ENCODE measurements at places on chromosomes 4 and X.

DNA sequence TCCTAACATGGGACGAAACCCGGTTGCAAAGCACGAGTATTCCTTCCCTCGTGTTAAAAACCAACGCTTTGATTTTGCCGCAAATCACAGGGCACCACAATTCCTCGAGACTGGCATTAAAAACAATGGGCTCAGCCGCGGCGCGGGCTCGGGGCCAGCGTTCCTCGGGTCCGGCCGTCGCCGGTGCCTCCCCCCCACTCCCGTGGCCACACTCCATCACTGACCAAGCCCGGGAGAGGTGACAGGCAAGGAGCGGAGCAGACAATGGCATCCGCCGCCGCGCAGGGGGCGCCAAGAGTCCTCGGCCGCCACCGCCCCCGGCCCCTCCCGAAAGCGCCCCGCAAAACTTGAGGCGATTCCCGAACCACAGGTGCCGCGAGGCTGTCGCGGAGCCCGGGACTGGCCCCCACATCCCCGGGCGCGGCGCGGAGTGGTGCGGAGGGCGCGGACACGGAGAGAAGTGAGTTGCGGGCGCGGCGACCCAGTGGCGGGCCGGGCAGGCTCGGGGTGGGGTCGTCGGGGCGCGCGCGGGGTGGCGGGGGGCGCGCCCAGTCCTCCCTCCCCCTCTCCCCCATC is 445 bp downstream of the AP1S2 start:
- DNase-seq, result peak; percentile 61
- peak overlapping the region; percentile 54 for H3K4me3 ChIP-seq
- H3K27ac ChIP-seq, result peak overlapping the region; percentile 86
- H3K36me3 ChIP-seq, result no peaks in the 10 kb centered on the region
- no peaks in the 10 kb centered on the region for H3K27me3 ChIP-seq
- peaks cover 8% of the 10 kb centered on the region for H3K4me1 ChIP-seq

GRCh38 chr4:78545275-78546246 is 6.0 kb upstream of the ANXA3 start:
- H3K4me3 ChIP-seq, result no peak overlapping the region
- no peaks in the 10 kb centered on the region for H3K27me3 ChIP-seq
- H3K27ac ChIP-seq, result no peak overlapping the region

- no peak overlapping the region for H3K4me3 ChIP-seq
- no peaks in the 10 kb centered on the region for H3K36me3 ChIP-seq
- no peak for DNase-seq
- H3K27ac ChIP-seq, result no peak overlapping the region
- no peaks in the 10 kb centered on the region for H3K4me1 ChIP-seq
- no peaks in the 10 kb centered on the region for H3K27me3 ChIP-seq
These were observed 56.1 kb downstream of the PCGF3 start for GRCh38 chr4:761739-762138.

DNA sequence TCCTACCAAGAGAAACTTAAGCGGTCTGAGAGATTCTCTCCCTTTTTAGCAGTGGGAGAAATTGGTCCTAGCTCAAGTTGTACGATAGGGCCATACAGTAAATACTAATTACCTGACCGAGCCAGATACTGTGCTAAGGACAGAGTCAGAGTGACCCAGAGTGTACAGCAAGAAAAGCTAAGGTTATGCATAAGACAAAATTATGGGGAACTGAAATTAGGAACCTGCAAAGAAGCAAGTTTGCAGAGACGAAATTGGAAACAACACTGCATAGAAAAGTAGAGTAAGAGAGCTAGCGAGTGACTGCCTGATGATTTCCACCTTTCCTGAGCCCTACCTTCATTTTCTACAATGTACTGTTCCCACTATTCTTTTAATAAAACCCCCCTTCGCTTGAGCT is 278.1 kb downstream of the NKX6-1 start:
- no peaks in the 10 kb centered on the region for H3K27me3 ChIP-seq
- H3K4me3 ChIP-seq, result no peak overlapping the region
- no peak for DNase-seq
- H3K36me3 ChIP-seq, result no peaks in the 10 kb centered on the region
- H3K27ac ChIP-seq, result no peak overlapping the region

- H3K4me1 ChIP-seq, result no peaks in the 10 kb centered on the region
- H3K4me3 ChIP-seq, result no peak overlapping the region
- no peak for DNase-seq
- no peaks in the 10 kb centered on the region for H3K27me3 ChIP-seq
- H3K27ac ChIP-seq, result no peak overlapping the region
These were observed 68.0 kb downstream of the IL21 start for GRCh38 chr4:122552898-122553297.

- H3K36me3 ChIP-seq, result no peaks in the 10 kb centered on the region
- H3K4me3 ChIP-seq, result peak within 1 kb of the TSS; percentile 63
- H3K27me3 ChIP-seq, result no peaks in the 10 kb centered on the region
- H3K4me1 ChIP-seq, result peaks cover 54% of the 10 kb centered on the region
- peak within 1 kb of the TSS; percentile 67 for H3K27ac ChIP-seq
These were observed at the start of gene G6PD for GRCh38 chrX:154546354-154547244. G6PD (minus strand) TSS chrX:154546846; CDS start chrX:154546155, 691 bp downstream.

DNA sequence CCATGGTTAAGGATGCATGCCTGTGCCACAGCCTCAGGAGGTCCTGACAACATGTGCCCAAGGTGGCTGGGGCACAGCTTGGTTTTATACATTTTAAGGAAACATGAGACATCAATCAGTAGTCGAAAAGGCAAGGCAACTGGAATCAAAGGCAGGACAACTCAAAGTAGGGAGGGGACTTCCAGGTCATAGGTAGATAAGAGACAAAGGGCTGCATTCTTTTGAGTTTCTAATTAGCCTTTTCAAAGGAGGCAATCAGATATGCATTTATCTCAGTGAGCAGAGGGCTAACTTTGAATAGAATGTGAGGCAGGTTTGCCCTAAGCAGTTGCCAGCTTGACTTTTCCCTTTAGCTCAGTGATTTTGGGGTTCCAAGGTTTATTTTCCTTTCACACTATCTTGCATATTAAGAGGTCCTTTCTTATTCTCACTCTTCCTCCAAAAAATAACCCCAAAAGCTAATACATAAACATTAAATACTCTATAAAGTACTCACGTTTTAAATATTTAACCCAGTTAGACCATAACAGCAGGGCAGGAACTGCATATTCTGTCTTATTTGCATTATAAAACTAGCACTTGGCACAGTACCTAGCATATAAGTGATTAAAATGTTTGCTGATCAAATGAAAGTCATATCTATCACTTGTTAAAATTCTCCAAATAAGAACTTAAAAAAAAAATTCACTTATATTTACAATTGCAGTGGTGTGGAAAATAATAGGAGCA is 36.3 kb upstream of the UGT8 start:
- H3K27me3 ChIP-seq, result no peaks in the 10 kb centered on the region
- no peaks in the 10 kb centered on the region for H3K36me3 ChIP-seq
- no peak for DNase-seq
- no peak overlapping the region for H3K27ac ChIP-seq

DNA sequence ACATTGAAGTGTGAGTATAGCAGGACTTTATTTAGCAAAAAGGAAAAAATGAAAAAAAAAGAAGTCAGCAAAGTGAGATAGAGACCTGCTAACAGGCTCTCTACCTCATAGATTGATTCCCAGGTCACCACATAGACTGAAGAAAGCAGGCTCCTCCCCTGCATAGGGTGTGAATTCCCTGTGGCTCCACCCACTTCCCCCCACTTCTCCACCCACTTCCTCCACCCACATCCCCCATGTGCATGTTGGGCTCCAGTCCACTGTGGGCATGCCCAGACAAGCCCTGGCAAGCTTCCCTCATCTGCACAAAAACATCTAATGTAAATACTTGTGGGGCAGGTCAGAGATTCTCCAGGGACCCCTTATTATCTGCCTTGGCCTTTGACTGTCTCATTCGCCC is 97.8 kb downstream of the TMEM47 start:
- H3K27me3 ChIP-seq, result no peaks in the 10 kb centered on the region
- H3K4me1 ChIP-seq, result no peaks in the 10 kb centered on the region
- no peak overlapping the region for H3K4me3 ChIP-seq
- no peaks in the 10 kb centered on the region for H3K36me3 ChIP-seq
- DNase-seq, result no peak

- DNase-seq, result no peak
- no peak overlapping the region for H3K27ac ChIP-seq
- no peaks in the 10 kb centered on the region for H3K36me3 ChIP-seq
- H3K4me1 ChIP-seq, result no peaks in the 10 kb centered on the region
These were observed 1741.0 kb upstream of the PCDH10 start for GRCh38 chr4:131408102-131408501.

GRCh38 chrX:34893741-34894140 is 48.9 kb upstream of the FAM47B start:
- H3K4me3 ChIP-seq, result no peak overlapping the region
- no peaks in the 10 kb centered on the region for H3K27me3 ChIP-seq
- no peaks in the 10 kb centered on the region for H3K36me3 ChIP-seq
- H3K27ac ChIP-seq, result no peak overlapping the region
- no peak for DNase-seq

DNA sequence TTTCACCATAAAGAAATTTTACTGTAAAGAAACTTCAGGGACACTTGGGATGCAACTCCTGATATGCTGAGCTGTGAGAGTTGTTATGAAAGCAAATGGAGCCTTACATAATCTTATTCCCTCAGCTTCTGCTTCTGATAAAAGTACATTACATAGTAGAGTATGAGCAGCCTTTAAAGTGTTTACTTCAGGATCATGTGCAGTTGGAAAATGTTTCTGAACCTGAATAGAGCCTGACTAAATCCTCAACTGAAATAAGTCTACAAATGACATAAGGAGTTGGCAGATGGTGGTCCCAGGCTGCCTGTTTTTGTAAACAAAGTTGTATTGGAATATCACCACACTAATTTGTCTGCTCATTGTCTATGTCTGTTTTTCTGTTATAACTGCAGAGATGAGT is 19.3 kb downstream of the RASSF6 start:
- no peaks in the 10 kb centered on the region for H3K36me3 ChIP-seq
- no peak overlapping the region for H3K4me3 ChIP-seq
- no peak for DNase-seq
- H3K27me3 ChIP-seq, result no peaks in the 10 kb centered on the region

DNA sequence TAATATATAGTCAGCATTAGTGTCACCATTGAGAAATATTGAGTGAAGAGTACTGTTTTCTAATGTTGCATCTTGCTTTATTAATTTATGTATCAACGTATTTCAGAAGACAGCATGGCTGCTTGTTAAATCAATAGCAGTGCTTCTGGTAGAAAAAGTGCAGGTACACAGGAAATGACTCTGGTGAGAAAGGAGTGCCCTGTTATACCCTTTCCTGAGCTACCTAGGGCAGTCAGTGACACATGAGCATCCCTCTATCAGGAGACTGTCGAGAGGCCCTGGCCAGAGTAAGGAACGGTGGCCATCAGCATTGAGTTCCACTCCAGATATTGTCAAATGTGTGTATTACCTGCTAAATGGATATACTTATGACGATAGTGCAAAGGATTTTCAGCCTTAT is 42.1 kb downstream of the SCML1 start:
- H3K4me3 ChIP-seq, result no peak overlapping the region
- no peaks in the 10 kb centered on the region for H3K4me1 ChIP-seq
- DNase-seq, result no peak
- no peaks in the 10 kb centered on the region for H3K36me3 ChIP-seq
- H3K27me3 ChIP-seq, result no peaks in the 10 kb centered on the region

DNA sequence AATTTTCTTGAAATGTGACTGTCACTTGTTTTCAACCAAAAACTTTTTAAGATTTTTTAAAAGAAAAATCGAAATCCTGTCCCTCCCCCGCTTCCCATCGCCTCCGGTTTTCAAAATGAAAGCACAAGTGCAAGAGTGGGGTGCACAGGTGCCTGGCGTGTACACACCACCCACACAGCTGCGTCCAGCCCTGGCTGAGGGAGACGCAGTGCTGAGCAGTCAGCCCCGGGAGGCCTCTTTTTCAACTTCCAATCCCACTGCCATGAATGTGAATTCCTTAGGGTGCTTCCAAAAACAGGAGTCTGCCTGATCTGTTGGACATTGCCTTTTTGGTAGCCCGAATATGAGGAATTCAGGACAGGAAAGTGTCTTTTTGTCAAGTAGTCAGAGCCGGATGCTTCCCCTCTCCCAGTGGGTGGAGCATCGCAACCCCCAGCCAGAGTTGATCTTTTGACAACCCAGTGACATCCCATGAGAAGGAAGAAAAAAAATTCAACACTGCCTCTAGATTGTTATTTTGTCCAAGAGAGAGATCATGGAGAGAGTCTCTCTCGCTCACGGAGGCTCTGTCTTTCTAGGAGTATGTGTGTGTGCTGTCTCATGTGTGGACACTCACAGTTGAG is 8.9 kb downstream of the PRRG3 start:
- H3K36me3 ChIP-seq, result no peaks in the 10 kb centered on the region
- no peaks in the 10 kb centered on the region for H3K27me3 ChIP-seq
- no peak overlapping the region for H3K4me3 ChIP-seq

DNA sequence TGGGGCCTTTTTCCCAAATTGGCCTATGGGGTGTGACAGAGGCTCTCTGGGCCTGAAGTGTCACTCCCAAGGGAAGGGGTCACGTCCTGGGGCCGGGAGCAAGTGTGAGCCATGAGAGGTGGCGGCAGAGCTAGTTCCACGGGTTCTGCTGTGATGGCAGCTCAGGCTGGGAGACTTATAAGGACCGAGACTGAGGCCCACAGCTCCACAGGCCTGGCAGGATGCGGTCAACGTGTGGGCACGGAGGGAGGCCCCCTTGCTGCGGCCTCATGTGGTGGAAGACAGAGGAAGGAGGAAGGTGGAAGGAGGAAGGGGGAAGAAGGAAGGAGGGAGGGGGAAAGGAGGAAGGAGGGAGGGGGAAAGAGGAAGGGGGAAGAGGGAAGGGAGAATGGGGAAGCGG is 7.2 kb upstream of the CPLX1 start:
- H3K27ac ChIP-seq, result no peak overlapping the region
- H3K4me3 ChIP-seq, result no peak overlapping the region
- H3K27me3 ChIP-seq, result peaks cover 5% of the 10 kb centered on the region
- no peaks in the 10 kb centered on the region for H3K36me3 ChIP-seq
- DNase-seq, result no peak

DNA sequence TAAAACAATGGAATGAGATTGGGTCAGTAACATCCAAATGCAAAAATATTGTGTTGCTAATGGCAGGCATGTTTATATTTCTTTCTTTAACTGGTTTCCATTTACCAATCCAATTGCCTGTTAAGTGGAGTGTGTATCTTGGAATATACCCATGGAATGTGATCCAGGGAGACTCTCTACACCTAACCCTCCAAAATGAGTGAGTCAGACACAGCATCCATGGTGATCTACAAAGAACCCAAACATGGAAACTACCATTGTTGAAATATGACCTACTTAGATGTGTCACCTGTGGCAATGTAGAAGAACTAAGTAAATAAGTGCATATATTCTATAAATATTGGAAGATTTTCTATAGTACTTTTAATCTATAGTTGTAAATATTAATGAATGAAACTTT is 110.3 kb downstream of the AREG start:
- H3K27ac ChIP-seq, result peak overlapping the region; percentile 45
- DNase-seq, result no peak
- H3K36me3 ChIP-seq, result no peaks in the 10 kb centered on the region
- no peak overlapping the region for H3K4me3 ChIP-seq

GRCh38 chrX:155745792-155746191 is 133.0 kb upstream of the TMLHE start:
- H3K27ac ChIP-seq, result no peak overlapping the region
- no peaks in the 10 kb centered on the region for H3K36me3 ChIP-seq
- no peaks in the 10 kb centered on the region for H3K27me3 ChIP-seq
- no peak overlapping the region for H3K4me3 ChIP-seq
- no peak for DNase-seq

- peaks cover 8% of the 10 kb centered on the region for H3K4me1 ChIP-seq
- H3K27me3 ChIP-seq, result no peaks in the 10 kb centered on the region
- DNase-seq, result peak; percentile 75
These were observed 11.7 kb upstream of the BCOR start for GRCh38 chrX:40109288-40110008.
